ENCODE measurements at places on chromosomes 3 and 15. TPM values are rescaled to one million over a fixed set of nuclear protein-coding genes. Genes with fewer than 3 reads are reported as not detected.
A peak's percentile ranks its signal among the peaks of the same experiment; 100 is the strongest.

The XCR1 gene
- total RNA-seq: not detected

The SATB1 gene
- not detected for total RNA-seq

The ATP13A5 gene
- total RNA-seq: not detected

The MME gene
- total RNA-seq: 540 TPM

The ROPN1 gene
- total RNA-seq: not detected

The PLCD1 gene
- total RNA-seq: 8.7 TPM

The FES gene
- 0.64 TPM for total RNA-seq

The SIAH2 gene
- 36.6 TPM for total RNA-seq

DNA sequence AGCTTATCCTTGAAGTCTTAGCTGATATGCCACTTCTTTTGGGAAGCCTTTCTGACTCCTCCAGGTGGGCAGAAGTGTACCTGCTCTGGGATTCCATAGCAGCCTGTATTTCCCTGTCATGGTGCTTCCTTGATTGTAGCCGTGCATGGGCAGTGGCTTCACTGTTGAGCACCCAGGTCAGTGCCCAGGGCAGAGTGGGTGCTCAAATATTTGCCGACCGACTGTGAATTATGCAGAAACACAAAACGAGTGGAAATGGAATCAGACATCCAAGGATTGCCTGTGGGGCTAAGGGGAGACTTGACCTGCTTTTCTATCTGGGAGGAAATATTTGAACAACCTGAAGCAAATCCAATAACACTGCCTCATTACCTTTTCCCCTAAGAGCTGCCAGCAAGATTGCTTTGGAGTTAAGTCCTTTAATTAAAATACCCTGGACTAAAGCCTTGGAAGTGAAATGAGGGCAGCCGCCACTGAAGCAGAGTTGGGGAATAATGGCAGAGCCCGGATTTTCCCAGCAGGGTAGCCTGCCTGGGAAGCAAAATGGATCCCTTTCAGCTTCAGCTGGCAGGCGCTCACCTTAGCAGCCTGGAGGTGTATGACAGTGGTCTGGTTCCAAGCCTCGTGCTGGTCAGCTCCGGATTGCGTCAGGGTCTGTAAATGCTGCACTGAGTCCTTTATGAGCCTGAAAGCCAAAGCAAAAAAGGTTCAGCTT is 14.9 kb downstream of the ACOX2 start:
- peak; percentile 98 for DNase-seq

DNA sequence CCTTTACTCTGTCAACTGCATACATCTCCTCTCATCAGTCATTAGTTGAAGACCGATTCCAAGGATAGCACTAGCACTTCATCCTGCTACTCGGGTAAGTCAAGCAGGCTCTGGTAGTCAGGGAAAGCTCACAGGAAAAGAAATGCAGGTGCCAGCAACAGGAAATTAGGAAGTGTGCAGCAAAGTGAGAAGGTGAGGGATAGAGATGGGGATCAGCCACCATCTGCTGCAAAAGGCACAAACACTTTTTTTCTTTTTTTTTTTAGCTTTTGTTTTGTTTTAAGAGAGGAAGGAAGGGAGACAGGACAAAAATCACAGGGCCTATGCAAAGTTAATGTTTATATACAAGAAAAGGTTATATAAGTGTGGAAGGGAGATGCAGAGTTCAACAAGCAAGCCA is 9.0 kb upstream of the BTLA start:
- no peak for DNase-seq

DNA sequence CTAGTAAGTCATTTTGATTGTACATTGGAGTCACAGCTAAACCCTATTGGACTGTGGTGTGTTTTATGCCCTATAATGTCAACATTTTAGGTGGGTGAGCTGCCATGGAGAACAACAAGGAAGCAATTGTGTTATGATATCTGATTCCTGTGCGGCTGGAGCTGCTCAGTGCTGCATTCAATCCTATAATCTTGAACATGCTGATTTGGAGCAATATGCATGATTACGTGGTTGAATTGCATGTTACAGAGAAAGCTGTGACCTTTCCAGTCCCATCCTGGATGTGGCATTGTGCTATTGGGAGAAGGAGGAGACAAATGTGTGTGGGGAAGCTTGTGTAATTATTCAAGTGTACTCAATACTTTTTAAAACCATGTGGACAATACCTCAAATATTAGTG is 20.1 kb upstream of the C3orf49 start:
- no peak for DNase-seq

GRCh38 chr3:9916346-9916733 is 558 bp upstream of the IL17RC start:
- DNase-seq: peak; percentile 36

DNA sequence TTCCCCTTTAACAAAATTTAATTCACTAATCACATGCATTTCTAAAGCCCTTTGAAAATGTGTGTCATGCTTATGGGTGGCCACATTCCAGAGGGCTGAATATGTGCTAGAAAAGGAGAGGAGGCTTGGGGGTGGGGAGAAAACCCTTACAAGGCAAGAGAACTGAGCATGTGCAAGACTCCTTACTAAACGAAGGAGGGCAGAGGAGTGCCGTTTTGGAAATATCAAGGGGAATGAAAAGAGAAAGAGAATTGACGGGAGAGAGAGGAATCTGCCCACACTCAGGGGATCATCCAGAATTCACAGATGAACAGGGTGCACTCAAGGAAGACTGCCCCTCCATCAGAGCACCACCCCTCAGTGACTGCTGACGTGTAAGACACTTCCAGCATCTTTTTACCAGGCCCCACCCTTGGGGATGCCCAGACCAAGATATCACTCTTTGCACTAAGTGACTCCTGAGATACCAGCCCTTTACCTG is 37.9 kb upstream of the TSC22D2 start:
- DNase-seq: peak; percentile 15

- DNase-seq: no peak
Observed at GRCh38 chr3:52537726-52538421, 1.5 kb downstream of the UQCC5 start.

DNA sequence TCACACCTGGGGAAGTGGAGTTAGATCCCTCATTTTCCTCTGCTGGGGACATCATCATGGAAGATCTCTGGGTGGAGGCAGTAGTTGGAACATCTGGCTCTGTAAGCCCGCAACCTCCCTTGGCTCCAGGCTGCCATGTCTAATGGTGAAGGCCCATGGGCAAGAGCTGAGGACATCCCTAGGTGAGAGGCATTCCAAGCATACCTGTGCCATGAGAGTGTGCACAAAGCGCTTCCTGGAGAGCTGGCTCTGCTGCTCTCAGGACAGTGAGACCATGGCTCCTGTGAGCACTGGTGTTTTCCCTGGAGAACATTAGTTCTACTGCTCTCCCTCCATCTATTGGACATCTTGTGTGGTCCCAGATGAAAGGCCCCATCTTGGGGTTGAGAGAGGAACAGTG is 7.7 kb downstream of the MAPKAPK3 start:
- DNase-seq: no peak

DNA sequence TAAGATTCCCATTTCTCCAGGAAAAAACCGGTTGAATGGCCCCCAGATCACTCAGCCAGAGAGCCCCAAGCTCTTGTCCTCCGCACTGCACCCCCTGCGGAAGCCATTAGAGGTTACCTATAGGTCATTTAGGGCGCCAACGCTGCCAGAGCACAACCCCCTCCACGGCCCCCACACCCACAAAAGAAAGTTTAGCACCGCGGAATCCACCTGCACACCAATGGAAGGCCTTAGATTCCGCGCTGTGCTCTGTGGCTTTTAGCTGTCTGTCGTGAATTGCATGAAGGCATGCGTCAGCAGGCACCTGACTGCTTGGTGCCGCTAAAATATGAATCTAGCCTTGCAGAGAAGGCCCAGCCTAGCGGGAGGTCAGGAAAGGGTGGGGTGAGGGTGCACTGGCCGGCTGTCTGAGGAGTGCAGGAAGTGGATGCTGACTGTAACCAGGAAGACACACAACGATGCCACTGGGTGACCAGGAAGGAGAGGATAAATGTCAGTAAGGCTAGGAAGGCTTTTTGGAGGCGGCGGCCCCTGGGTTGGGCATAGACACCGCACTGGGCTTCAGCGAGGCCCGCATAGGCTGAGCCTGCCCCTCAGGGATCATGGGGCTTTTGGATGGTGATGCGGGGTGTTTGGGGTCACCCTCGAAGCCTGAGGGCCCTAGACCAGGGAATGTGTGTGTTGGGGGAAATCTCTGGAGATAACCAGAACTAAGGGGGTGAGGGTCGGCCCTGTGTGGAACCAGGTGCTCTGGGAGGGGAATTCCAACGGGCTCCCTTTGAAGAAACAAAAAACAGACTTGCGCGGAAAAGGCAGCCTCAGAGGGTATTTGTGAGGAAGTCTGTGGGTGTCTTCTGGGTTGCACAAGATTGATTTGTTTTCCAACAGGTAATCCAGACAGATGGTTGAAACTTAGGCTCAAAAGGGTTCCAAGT is 976 bp upstream of the NUP210 start:
- DNase-seq: no peak

- DNase-seq: no peak
Observed at GRCh38 chr3:106399761-106400160, 530.9 kb upstream of the CBLB start.

DNA sequence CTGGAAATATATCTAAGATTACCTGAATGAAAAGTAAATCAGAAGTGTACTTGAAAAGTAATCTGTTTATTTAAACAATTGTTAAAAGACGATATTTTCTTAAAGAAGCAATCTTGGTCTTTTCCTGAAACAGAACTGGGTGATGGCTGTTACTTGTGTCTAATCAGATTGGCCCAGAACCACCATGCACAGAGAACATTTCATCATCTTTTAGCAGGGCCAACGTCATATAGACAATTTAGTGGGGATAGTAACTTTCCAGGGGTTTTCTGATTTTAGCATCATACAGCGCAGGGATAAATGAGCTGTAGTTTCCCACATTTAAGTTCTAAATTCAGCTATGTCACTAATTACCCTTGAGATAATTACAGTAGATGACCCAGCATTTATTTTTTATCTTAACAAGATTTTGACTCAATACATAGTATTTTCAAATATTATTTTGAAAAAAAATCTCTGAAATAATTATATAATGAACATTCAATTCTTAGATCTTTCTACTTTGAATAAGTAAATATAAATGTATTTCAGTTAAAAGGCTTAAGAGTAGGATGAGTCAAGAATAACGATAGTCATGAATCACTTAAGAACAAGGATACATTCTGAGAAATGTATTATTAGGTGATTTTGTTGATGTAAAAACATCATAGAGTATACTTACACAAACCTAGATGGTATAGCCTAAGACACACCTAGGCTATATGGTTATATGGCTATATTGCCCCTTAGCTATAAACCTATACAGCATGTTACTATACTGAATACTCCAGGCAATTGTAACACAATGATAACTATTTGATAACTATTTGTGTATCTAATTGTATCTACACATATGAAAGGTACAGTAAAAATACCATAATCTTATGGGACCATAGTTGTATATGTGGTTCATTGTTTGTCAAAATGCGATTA is 103.8 kb upstream of the MME start:
- no peak for DNase-seq

DNA sequence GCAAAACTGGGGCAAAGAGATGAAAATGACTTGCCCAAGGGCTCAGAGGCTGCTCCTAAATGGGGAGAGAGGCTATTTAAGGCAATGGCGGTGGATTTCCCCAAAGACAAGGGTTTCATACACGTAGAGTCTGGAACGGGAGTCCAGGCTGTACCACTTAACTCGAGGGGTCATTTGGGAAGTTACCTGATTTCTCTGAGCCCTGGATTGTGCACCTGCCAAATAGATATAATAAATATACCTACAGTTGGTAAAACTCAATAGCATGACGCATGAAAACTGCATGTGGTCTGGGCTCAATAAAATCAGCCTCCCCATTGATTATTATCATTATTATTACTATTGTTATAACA is 1.3 kb upstream of the ITPR1 start:
- DNase-seq: no peak

DNA sequence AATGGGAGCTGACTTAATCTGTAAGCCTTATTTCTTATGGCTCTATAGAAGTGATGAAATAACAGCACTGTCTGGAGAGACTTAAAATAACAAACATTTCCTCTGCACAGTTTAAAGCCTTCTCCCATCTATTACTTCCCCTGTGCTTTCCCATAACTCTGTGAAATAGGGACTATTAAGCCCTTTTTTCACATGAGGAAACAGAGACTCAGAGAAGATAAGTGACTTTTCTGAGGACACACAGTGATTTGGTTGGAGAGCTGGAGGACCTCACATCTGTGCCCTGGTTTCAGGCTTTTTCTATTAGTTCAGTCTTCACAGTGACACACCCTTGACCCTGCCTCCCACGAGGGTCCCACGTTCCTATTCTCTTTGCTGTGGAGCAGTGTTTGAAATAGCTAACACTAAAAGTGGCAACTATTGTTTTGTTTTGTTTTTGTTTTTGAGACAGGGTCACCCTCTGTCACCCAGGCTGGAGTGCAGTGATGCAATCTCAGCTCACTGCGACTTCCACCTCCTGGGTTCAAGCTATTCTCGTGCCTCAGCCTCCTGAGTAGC is 82.9 kb downstream of the ST6GAL1 start:
- no peak for DNase-seq

GRCh38 chr3:72473156-72473555 is 375.1 kb downstream of the SHQ1 start:
- DNase-seq: no peak

GRCh38 chr3:189718215-189718614 is 87.0 kb downstream of the TP63 start:
- no peak for DNase-seq

- DNase-seq: no peak
Observed at GRCh38 chr15:48891232-48891765, 13.4 kb downstream of the EID1 start.

DNA sequence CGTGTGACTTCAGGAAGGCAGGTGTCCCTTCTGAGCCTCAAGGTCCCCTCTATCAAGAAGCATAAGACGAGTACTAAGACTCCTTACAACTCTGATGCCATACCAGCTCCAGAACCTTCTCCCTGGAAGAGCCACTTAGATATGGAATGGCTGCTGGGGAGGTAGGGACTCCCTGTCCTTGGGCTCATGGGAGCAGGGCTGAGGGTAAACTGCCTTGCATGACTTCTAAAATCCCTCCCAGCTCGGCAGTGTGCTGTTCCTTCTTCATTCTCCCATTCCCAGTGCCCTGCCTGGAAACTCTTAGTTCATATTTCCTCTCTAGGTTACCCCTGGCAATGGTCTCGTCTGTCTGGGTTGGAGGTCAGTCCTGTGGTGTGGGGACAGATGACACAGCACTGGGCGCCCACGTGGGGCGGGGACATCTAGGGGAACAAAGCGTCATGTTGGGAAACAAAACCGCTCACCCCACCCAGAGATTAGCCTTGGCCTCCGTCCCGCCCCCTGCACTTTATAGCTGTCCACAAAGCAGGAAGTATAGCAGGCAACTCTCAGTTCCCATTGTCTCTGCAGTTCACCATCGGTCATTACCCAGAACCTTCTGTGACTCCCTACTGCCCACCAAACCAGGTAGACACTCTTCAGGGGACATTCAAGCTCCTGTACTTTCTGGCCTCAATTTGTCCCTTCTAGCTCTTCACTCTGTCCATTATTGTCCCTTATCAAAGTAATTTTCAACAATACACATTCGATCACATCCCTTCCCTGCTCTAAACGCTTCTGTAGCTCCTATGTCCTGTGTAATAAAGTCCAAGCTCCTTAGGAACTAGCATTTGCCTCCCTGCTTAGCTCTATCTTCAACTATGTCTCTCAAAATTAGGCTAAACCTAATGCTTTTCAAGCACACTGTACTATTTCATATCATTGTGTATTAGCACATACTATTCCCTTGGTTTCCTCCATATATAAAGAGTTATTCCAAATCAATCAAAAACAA is 73.8 kb downstream of the IQSEC1 start:
- no peak for DNase-seq

Measured in G401 (cell line).